ENCODE measurements at places on chromosomes 2 and 18.

DNA sequence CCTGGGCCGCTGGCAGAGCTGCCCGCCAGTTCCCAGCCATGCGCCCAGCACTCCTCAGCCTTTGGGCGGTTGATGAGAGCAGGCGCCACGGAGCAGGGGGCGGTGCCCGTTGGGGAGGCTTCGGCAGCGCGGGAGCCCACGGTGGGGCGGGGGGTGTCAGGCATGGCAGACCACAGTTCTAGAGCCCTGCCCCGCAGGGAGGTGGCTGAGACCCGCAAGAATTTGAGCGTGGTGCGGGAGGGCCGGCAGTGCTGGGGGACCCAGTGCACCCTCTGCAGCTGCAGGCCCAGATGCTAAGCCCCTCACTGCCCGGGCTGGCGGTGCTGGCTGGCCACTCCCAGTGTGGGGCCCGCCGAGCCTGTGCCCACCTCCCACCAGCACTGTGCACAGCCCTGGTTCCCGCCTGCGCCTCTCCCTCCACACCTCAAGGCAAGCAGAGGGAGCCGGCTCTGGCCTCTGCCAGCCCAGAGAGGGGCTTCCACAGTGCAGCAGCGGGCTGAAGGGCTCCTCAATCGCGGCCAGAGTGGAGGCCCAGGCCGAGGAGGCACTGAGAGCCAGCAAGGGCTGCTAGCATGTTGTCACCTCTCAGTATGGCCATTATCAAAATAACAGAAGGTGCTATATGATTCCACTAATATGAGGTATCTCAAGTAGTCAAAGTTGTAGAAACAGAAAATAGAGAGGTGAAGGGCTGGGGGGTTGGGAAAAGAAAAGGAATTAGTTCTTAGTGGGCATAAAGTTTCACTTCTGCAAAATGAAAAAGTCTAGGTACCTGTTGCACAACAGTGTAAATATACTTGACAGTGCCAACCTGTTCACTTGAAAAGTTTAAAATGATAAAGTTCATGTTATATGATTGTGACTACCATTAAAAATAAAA lies 72.3 kb downstream of the SH3YL1 start:
- no peak for DNase-seq

GRCh38 chr2:109247812-109248211 lies 118.8 kb downstream of the SH3RF3 start:
- no peak for DNase-seq

DNA sequence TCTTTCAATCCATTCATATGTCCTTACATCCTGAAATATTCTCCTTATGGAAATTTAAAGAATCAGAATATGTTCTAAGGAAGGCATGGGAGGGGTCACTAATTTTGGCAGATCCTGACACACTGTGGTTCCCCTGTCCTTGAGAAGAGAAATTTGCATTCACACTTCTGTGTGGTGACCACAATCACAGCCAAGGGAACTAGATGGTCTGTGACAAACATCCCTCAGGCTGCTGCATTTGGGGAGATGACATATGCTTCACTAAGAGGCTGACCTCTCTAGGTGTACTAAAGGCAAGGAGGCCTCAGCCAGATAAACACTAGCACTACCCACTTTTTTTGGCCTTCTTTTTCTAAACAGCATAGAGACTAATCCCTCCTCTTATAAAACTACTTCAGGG lies 129.6 kb downstream of the MREG start:
- DNase-seq = no peak

DNA sequence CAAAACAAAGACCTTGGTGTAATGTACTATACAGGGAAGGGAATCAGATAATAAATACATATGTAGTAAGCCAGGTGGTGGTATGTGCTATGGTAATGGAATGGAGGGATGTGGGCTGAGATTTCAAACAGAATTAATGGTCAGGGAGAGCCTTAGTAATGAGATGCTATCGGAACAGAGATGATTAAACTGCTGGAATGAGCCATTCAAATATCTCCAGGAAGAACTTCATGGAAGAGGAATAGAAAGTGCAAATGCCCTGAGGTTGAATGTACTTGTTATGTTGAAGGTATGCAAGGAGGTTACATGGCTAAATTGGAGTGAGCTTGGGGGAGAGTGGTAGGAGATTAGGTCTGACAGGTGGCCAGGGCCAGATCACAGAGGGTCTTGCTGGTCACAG lies 5.1 kb downstream of the SERPINB11 start:
- DNase-seq = peak; percentile 54

DNA sequence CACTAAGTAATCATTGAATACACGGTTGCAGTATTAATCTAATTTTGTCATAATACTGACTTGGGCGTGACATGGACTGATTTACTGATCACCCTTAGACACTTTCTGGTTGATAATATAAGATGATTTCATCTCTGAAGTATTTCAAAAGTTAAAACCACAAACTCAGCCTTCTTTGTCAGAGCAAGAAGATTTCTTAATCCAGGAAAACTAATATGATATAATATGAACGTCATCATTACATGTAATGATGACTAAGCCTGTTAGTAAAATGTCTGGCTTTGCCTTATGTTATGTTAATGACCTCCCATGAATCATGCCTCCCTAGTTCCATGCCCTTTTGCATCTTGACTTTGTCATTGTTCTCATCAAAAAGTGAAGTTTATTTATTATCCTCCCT lies 1325.0 kb upstream of the CDH2 start:
- DNase-seq = peak; percentile 92

DNA sequence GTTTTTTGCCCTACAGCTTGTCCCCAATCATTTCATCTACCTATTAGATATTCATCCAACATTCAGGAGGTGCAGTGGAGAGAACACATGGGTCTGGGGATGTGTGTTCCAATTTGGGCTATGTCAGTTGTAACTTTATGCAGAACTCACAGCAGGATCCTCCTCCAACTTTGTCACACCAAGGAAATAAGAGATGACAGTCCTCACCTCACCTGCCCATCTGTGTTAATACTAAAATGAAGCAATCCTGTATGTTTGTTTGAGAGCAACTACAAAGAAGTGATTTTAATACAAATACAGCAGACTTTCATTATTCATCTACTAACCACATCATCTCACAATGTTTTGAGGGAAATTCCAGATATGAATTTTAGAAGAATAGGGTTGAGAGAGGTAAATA lies 126.7 kb downstream of the ARHGAP15 start:
- DNase-seq = no peak

- no peak for DNase-seq
Measured at GRCh38 chr2:75498907-75499306, 61.8 kb downstream of the EVA1A start.

GRCh38 chr18:44997174-44997573 lies 316.5 kb downstream of the SETBP1 start:
- no peak for DNase-seq
